NCI-H510A (cell line): ENCODE measurements at places on chromosomes 1 and 21.

GRCh38 chr1:185157599-185158412, 839 bp downstream of the SWT1 start:
- DNase-seq: no peak

- no peak for DNase-seq
These were observed 37.3 kb downstream of the ST7L start for GRCh38 chr1:112581586-112582192.

GRCh38 chr21:42980312-42981213, 6.2 kb downstream of the PKNOX1 start:
- DNase-seq: no peak

DNA sequence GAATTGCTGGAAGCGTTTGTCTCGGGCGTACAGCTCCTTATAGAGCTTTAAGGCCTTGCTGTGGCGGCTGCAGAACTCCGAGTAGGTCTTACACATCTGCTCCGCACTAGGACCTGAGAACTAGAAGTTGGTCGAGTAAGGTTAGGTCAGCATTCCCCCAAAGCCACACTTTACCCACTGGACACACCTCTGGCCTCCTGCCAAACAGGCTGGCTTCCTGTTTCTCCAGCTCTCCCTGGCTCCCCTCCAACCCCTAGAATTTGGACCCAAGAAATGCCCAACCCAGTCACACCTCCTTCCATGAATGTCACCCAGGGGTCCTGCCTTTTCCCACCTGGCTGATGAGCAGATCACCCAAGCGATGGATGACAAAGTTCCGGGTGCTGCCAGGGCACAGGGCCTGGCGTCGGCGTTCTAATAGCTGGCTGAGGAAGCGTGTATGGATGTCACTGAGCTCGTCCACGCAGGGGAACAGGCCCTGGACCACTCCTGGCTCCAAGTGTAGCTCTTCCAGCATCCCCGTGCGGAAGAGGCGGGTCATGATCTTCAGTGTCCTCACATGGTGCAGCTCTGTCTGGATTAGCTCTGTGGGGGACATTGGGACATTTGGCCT, 15.6 kb downstream of the ARHGEF2 start:
- no peak for DNase-seq

DNA sequence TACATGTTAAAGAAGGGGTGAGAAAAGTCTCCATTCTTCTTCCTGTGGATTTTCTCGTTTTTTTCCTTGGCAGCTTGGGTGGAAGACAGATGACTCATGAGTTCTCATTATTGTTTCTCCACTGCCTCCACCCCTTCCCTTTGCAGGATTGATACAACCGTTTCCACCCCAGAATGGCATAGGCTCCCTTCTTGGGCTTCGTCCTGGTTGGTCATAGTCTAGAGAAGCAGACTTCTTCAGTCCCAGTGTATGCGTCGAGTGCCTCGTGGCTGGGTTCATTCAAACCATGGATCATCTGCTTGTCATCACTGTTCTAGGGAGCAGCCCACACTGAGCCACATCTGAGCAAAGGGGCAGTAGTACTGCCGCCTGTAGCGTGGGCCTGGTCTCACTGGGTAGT, 13.7 kb downstream of the PTGFRN start:
- no peak for DNase-seq

GRCh38 chr1:15344800-15345704, 64.6 kb upstream of the EFHD2 start:
- no peak for DNase-seq

DNA sequence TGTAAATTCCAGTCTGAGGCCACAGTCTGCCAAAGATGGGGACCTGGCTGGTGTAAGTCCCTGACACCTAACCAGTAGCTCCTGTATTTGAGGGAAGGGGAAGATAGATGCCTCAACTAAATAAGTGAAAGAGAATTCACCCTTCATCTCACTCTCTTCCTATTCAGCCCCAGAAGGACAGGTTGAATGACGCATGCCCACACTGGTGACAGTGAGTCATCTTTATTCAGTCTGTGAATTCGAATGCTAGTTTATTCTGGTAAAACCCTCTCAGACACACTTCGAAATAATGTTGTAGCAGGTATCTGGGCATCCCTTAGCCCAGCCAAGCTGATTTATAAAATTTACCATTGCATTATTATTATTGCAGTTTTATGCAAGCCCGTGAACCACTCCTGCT, 617.0 kb upstream of the PRMT6 start:
- no peak for DNase-seq

DNA sequence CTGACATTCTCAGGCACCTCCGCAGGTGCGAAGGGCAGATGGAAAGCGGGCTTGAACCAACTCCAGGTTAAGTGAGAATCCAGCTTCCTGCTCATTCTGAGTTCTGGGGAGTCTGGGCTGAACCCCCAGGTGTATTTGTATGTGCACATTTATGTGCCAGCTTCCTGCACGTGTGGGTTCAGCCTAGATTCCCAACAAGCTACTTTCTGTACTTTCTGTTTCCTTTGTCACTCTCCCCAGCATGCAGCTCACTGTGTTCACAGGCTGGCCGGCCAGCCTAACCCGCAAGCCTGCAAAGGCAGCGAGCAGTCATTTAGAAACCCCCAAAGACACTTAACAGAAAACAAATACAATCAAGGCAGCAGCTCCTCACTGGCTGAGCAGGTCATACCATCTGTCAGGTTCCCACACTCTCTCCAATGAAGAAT, 1.3 kb upstream of the IL19 start:
- no peak for DNase-seq

GRCh38 chr1:6097824-6098223, 52.1 kb downstream of the KCNAB2 start:
- DNase-seq: no peak

GRCh38 chr1:212738330-212738729, 38.7 kb upstream of the BATF3 start:
- DNase-seq: no peak

DNA sequence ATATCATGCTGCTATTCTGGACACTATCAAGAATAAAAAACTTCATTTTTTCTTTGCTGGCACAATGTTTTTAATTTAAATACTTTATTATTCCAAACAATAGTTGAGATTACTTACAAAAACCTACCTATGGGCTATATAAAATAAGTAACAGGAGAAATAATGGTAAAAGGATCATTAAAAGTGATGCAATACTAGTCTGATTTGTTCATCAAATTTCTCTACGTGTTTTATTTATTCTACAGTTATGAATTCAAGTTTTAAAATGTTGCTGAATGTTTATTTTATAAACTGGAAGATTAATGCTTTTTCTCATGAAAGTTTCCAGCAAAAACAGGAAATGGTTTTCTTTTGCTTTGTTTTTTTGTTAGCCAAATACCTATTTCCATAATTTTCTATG, 662.4 kb upstream of the BRINP3 start:
- no peak for DNase-seq

DNA sequence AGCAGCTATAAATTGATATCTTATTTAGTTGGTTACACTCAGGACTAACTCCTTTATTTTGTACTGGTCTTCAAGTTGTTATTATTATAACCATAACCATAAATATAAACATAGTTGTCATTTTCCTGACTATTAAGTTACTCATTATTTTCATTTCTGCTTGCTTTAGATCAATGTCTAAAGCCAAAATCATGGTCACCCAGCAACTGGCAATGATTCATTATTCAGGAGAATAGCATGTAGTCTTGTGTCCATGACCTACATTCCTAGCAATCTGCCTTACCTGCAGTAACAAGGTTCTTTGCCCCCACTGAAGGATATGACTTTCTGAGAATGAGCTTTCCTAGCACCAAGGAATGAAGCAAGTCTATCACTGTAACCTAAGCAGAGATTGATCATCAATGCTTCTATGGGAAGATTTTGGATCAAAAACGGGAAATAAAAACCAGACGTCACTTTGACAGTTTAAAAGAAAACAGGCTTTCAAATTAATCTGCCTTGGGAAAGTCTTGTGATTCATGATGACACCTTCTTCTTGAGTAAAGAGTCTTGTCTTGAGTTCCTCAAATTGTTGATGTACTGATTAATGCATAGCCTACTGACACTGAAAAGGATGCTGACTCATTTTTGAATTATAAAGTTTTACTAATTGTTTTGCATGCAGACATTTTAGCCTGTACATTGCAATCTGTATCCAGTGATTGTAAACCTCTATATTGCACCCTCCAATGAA, 203.3 kb upstream of the IVNS1ABP start:
- no peak for DNase-seq

- no peak for DNase-seq
These were observed 8.1 kb upstream of the TMCO2 start for GRCh38 chr1:40239626-40240025.
